ENCODE measurements at places on chromosomes 4 and X.

DNA sequence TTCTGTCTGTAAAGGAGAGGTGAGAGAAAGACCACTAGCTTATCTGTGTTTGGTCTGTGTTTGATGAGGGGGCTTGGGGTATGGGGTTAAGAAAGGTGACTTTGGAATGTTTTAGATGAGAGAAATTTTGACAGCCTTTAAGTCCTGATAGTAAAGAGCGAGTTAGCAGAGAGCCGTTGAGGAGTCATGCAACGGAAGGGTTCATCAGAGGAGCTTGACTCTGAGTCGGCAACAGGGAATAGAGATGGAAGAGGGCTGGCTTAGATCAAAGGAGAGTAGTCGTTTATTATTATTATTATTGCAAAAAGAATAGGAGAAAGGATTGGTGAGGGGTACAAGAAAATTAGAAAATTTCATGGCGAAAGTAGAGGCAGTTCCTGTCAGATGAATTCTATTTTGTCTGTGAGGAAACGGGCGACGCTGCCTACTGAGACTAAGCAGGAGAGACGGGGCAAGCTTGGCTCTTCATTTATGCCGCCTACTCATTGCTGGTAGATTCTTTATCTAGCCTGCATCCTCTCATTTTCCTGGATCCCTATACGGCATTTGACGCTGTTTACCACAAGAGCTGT, 473 bp upstream of the VAMP7 start:
- peak; percentile 37 for DNase-seq

- DNase-seq = peak; percentile 64
These were observed 18.5 kb upstream of the DRD5 start for GRCh38 chr4:9762823-9763475.

GRCh38 chr4:94634271-94634670, 123.5 kb upstream of the BMPR1B start:
- no peak for DNase-seq

DNA sequence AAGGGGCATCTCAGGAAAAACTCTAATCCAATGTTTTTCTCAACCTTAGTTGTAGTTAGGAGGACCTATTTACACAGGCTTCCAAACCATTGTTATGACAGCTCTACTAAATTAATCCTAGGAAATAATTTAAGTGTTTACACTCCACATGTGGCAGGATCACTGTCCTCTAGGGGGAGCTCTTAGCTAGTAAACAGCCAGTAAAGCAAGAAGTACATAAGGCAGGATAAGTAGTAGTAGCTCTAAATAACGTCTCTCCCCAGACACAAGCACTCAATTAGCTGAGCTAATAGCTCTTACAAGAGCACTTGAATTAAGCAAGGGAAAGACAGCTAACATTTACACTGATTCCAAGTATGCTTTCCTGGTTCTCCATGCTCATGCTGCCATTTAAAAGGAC, 37.3 kb downstream of the NUDT11 start:
- DNase-seq = peak; percentile 29

DNA sequence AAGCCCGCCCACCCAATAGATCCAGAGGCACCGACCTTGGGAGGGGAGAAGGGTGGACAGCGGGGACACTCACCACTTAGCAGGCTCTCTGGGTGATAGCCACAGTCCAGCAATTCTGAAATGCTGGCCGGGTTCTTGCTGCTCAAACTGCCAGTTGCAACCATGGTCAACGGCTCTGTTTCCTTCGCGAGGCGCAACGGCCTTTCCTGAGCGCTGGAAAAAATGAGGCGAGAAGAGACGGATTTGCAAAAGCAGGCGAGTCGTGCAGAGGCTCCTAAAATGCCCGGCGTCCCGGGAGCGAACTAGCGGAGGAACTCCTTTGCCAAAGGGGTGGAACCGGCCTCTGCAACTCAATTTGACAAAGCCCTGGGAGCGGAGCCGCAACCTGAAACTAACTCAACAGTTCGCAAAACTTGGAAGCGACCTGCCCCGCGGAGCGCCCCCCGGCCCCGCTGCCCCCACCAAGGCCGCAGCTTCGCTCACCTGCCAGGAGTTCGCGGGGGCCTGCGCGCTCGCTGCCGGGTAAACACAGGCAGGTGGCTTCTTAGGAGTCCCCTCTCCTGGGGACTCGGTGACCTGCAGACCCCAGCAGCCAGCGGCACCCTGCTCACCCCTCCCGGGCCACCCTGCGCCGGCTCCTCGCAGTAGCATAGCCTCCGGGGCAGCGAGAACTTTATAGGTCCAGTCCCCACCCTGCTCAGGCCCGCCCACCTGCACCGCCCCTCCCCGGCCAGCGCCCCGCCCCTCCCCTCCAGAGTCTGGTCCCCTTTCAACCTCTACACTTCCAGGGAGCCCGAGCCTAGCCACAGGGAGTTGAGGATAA, at the start of gene DDIT4L:
TSS of gene DDIT4L (minus strand) at position 649 of the 823 bp plus-strand sequence. CDS start at position 164, 485 bp downstream.
- DNase-seq = no peak

- peak; percentile 16 for DNase-seq
These were observed 1441.5 kb upstream of the IGFBP7 start for GRCh38 chr4:58551676-58552075.

GRCh38 chr4:5188130-5188529, 136.8 kb downstream of the STK32B start:
- DNase-seq = no peak

DNA sequence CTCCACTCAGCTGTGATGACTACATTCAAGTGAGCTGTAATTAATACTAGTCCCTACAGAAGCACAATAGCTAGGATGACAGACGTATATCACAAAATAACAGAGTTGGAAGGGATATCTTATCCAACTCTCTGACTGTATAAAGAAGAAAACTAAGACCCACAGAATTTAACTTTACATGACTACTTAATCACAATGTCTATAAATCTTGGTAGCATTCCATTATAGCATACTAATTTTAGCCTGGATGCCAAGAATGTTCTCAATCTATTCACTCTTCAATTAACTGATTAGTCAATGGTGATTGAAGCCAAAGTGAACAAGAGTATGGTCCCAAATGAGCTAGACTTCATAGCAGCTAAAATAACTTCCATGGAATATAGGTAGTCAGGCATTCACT, 31.2 kb downstream of the RPS6KA6 start:
- no peak for DNase-seq

DNA sequence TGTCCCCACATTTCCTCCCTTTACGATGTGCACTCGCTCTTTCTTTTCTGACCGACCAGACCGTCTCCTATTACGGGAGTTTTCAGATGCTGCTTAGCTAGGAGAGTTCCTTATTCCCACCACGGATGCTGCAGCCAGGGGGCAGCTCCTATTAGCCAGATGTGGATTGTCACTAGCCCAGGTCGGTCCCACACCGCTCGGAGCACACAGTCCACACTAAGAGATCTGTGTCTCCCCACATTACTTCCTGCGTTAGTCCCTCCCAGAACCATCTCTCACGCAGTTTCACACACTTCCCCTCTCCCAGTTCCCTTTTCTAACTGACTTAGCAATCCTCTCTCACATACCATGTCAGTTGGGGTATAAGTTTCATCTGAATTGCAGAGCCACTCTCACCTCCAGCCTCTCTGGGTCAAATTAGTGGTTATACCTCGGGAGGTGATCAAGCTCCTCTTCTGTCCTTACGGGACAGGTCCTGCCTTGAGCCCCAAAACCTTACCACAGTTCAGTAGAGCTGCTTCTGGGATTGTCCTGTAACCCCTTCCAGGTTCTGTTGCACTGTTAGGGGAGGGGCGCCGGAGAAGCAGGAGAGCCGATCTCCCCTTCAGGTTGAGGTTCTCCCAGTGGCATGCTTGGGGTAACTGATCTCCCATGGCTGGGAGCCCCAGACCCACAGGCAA, 28.2 kb downstream of the SULT1E1 start:
- peak; percentile 57 for DNase-seq

- peak; percentile 22 for DNase-seq
These were observed 53.7 kb downstream of the CHM start for GRCh38 chrX:85993539-85994197.

DNA sequence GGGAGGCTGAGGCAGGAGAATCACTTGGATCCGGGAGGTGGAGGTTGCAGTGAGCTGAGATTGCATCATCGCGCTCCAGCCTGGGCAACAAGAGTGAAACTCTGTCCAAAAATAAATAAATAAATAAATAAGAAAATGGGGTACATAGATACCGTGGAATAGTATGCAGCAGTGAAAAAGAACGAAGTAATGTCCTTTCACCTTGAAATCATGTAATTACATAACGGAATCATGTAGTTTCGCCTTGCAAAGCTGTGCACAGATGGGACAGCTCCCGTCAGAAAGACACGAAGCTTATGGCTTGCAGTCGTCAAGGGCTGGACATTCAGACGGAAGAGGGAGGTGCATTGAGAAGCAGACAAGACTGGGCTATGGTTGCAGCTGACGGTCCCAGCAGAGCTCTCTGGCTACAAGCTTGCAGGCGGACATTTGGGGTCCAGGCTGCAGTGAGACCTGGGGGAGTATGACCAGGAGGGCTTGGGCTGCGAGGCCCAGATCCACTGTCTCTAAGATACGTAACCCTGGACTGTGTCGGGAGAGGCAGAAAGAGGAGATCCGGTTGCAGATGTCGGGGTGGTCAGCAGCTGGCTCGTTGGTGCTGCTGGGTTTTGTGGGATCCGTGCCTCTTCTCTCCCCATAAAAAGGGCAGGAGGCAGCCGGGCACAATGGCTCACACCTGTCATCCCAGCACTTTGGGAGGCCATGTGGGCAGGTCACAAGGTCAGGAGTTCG, 6.2 kb upstream of the P2RY8 start:
- DNase-seq = peak; percentile 10

DNA sequence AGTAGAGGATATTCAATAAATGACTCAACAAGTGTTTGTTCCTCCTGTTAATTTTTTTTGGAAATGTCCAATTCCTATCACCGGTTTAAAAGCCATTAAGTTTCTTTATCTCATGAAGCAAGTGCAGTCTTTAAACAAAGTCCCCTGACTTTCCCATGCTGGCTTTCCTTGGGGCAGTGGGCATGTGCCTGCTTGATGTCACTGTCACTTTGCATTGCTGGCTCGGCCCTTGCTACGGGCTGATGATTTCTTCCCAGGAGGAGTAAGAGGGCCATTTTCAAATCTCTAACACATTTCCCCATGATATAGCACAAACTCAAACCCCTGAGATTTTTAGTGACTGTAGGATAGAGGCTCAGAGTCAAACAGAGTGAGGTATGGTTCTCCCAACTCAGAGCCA, 275.8 kb upstream of the TENM3 start:
- DNase-seq = no peak

DNA sequence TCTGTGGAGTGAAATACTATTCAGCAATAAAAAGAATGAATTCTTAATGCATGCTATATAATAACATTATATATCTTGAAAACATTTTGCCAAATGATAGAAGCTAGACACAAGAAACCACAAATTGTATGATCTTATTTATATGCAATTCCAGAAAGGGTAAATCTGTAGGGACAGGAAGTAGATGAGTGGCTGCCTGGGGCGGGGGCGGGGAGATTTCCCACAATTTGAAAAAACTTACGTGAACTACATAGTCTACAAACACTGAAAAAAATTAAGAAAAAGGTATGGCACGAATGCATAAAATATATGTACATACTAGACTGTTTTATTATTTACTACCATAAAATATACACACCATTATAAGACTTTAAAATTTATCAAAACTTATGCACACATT, 81.6 kb downstream of the WWC2 start:
- DNase-seq = peak; percentile 41

- DNase-seq = peak; percentile 53
These were observed 9.2 kb downstream of the PLK4 start for GRCh38 chr4:127889903-127890302.

DNA sequence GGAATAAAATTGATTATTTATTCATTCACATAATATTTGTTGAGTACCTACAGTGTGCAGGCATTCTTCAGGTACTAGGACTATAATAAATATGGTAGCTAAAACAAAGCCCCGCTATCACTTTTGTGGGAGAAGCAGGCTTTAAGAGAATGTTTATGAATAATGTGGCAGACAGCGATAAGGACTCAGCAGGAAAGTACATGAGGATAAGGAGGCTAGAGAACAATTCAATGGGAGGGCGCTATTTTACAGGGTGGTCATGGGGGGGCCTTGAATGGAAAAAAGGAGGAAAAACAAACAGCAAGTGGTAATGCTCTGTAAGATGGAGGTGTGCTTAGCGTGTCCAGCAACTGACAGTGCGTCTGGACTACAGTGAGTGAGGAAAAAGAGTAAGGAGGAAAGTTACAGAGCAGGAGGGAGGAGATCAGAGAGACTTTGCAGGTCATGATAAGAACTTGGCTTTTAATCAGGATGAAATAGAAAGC, 264.2 kb upstream of the ETNPPL start:
- no peak for DNase-seq

GRCh38 chr4:27215220-27215826, 354.7 kb downstream of the STIM2 start:
- DNase-seq = no peak

- peak; percentile 1 for DNase-seq
These were observed 243.4 kb upstream of the STS start for GRCh38 chrX:6904156-6904555.

DNA sequence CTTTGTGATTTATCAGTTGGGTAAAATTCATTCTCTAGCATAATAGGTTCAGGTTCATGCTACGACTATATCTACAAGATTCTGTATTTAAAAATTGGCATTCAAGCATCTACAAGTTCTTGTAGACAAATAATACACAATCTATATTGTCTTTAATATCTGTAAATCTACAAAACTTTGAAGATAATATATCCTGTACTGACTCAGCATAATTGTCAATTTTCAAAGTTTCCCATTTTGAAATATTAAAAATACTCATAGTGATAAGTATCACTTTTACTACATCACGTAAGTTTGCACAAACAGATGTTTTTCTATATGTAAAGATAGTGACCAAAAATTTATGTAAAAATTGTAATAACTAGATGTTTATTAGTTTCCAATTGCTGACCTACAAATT, 360.6 kb downstream of the FSTL5 start:
- no peak for DNase-seq

DNA sequence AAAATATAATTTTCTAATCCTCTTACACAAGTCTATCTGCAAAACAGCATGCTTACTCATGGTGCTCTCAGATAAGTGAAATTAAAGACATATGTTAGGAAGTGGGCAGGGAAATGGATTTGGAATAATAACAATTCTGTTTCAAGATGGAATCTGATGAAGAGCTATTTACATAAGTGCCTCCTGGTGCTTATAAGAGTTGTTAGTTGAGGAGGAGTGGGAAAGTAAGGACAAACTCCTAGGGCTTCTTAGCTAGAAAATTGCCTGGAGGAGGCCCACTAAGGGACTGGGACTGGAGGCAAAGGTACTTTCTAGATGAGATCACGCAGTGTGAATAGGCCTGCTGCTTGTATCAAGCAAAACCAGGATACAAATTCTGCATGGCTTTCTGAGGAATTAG, 939.8 kb downstream of the GLUD2 start:
- no peak for DNase-seq

GRCh38 chr4:105092356-105092755, 54.3 kb upstream of the TET2 start:
- DNase-seq = peak; percentile 55

GRCh38 chr4:89358935-89359638, 51.5 kb upstream of the GPRIN3 start:
- peak; percentile 45 for DNase-seq

Data from NCI-H69 (cell line).